ENCODE measurements at places on chromosomes 7 and 10.

DNA sequence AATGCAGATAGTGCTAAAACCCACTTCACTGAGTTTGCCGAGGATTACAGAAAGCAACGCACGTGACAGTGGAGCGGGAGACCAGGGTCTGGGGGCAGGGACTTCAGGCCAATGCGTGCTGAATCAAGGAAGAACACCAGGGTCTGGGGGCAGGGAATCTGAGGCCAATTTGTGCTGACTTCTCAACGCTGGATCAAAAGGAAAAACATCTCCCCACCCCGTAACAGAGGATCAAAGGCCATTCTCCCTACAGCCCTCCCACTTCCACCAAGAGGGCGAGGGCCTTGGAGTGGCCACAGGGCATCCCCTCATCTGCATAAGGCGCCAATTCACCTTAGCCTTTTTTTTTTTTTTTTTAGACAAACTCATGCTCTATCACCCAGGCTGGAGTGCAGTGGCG, 22.3 kb upstream of the BNIP3 start:
- DNase-seq = no peak

DNA sequence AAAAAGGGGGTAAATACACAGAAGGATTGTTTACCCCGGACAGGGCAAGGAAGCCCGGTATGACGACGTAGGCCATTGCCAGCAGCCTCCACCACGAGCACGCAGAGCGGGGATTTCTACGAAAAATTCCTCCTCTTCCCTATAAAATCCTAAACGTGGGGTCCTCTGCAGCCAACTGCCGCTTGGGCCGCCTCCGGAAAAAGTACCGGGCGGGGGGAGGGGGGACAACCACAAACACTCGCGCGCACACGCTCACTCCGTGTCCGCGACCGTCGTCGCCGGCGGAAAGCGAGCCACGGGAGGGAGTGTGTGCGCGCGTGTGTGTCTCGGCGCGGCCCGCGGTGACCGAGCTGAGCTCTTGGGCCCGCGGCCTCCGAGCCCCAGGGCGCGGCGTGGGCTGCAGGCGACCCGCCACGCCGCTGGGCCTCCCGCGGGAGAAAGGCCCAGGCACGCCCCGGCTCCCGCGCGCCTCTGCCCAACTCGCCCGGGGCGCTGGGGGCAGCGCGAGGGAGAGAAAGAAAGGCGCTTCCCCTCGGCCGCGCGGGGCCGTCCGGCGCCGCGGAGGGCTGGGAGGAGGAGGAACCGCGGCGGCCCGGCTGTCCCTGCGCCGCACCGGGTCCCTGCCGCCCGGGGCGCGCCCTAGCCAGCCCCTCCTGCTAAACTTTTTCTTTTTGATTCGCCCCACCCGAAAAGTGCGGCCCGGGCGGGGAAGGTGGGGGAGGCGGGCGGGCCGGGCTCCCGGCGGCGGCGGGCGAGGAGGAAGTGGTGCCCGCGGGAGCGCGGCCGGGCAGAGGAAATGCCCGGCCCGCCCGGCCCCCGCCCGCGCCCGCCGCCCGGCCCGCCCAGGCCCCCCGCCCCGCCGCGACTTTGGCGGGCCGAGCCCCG, 1.5 kb downstream of the CTBP2 start:
- DNase-seq = peak; percentile 45

DNA sequence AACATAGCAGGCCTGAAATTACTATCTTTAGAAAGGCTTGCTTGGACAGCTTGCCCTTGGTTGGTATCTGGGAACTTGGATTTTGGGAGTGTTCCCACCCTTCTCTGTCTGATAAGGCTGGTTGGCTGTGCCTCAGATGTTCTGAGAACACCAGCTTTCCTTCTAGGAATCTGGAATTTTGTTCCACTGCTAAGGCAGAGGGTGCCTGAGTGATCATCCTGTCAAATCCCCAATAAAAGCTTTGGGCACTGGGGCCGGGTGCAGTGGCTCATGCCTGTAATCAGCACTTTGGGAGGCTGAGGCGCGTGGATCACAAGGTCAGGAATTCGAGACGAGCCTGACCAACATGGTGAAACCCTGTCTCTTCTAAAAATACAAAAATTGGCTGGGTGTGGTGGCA, 5.0 kb downstream of the TRUB1 start:
- no peak for DNase-seq

GRCh38 chr10:51080311-51081006, 6.2 kb downstream of the PRKG1 start:
- no peak for DNase-seq

DNA sequence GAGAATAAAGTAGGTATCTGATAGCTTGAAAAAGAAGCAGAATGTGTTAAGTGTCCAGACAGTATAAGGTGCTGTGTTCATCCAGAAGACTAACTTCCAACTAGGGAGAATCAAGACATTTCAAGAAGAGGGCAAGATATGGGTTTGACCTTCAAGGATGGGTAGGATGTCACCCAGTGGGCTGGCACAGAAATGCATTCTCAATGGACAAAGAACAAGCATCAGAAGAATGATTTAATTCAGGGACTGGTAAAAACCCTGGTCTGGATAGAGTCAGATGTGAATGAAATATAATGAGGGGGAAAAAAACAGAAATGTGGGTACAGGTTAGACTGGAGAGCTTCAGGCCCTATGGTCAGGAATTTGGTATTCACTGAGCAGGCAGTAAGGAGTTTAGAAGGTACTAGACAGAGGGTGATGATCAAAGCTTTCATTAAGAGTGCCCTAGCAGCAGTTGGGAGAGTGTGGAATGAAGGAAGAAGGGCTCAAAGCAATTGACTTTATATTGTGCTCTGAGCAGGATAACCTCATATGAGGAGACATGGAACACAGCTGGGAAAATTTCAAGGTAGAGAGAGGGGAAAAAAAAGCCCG, 180.7 kb upstream of the ANK3 start:
- DNase-seq = no peak

DNA sequence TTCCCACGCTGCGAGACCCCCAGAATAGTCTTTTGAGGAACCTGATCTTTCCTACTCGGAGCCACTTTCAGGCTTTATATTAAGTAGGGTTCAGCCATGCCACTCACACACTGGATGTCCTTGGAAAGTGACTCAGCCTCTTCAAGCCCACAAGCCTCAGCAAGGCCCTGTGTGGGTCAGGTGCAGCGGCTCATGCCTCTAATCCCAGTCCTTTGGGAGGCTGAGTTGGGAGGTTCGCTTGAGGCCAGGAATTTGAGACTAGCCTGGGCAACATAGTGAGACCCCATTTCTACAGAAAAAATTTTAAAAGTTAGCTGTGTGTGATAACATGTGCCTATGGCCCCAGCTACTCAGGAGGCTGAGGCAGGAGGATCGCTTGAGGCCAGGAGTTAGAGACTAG, 119.7 kb upstream of the TNRC18 start:
- no peak for DNase-seq

DNA sequence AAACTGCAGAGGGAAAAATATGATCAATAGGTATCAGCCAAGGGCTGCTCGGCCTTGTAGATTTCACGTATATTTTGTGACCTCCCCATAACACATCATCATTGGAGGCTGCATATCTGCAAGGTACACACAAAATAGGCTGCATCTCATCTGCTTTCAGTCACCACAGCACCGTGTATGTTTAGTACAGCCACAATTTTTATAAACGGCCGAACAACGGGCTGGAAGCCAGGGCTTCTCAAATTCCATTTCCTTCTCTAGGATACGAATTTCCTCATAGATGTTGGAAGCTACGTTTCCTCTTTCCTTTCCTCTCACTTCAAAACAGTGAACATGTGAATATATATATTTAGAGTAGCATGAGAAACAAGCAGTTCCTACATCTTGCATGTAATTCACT, 20.2 kb upstream of the FOXK1 start:
- DNase-seq = no peak

DNA sequence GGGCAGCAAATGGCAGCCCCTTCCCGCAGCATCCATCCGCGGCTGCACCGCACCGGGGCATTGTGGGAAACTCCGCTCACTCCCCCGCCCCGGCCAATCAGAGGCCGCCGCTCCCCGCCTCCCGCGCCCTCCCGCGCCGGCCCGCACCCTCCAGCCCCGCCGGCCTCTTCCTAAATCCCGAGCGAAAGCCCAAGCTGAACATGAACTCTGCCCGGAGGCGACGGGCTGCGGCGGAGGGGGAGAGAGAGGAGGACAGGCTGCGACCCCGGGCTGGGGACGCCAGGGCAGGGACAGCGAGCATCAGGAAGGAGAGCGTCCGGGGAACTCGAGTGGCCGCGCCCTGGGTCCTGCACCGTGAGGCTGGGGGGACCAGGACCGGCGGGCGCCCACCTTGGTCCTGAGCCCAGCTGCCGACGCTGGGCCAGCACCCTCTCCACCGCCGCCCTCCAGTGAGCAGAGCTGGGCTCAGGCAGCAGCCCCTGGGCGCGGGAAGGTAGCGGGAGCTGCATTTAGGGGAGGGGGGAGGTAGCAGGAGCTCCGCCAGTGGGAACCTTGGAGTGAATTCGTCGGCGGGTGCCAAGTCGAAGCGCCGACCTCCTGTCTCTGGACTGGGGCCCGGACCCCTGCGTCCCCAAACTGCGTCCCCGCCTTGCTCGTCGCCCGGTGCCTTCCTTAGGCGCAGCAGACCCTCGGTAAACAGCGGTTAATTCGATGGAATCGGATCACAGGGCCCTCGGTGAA, at the start of gene DGKI:
Gene DGKI (minus strand): TSS at position 148 of the 741 bp plus-strand sequence.
- DNase-seq = peak; percentile 62

GRCh38 chr10:12391206-12391605, 41.9 kb downstream of the CAMK1D start:
- no peak for DNase-seq

DNA sequence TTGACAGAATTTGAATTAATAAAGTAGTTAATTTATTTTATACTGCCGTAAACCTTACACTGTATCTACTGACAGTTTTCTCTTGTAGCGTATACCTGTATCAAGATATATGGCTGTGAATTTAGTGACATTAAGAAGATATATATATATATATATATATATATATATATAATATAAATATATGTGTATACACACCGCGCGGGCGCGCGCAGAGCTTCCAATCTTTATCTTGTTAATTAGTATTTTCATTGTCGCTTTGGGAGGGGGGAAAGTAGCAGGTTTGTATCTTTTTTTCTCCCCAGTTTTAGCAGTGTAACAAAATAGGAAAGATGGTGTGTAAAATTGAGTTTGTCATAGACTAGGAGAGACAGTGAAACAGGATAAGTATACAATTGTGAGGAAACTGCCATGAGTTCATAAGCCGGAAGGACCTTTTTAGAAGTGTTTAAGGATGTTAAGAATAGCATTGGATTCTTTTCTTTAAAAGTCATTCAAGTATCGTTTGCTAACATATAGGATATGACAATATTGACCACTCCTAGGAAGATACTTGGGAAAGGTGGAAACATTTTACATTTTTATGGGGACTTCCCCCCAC, 2.0 kb downstream of the PLEKHA1 start:
- DNase-seq = no peak

GRCh38 chr10:63667596-63668480, 146.6 kb downstream of the REEP3 start:
- DNase-seq = no peak

GRCh38 chr10:75431180-75432111, at the start of gene LRMDA:
Gene LRMDA (plus strand): TSS chr10:75431624.
- DNase-seq = peak; percentile 34

- DNase-seq = no peak
Measured at GRCh38 chr10:104240078-104240477, 7.9 kb upstream of the CFAP43 start.

DNA sequence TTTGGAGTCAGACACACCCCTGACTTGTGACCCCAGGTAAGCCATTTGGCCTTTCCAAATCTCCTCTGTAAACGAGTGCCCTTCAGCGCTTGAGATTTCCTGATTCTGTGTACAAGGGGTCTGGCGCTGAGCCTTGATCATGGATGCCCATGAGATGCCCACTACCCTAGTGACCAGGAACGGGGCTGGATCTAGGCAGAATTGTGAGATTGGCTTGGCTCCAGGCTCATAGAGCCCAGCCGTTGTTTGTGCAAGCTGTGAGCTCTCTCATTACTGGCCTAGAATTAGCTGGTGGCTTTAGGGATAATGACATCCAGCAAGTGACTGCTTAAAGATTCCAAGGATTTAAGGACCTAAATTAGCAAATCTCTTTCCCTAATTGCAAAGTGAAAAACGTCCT, 84.9 kb downstream of the CAMK1D start:
- no peak for DNase-seq

GRCh38 chr10:103554488-103555324, 61.2 kb downstream of the NEURL1 start:
- peak; percentile 42 for DNase-seq

GRCh38 chr10:20879136-20879535, 18.0 kb downstream of the NEBL start:
- DNase-seq = no peak

GRCh38 chr10:74008212-74008731, 10.4 kb downstream of the VCL start:
- DNase-seq = peak; percentile 50

GRCh38 chr10:34748357-34748756, 66.7 kb downstream of the PARD3 start:
- DNase-seq = no peak

DNA sequence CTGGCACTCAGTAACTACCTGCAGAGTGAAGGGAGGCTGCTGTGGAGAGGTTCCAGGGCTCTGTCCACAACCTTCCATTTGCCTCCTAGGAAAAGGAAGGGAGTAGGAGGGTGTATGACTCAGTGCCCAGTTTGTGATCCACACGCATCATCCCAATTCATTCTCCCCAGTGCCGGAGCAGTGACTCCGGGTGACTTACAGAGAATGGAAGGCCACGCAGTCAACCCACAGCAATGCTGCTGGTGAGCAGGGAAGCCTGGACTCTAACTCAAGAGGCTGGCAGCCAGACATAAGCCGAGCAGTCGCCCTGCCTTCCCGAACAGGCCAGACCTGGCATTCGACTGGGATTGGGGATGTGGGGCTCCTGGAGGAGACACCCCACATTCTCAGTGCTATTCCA, 139.9 kb downstream of the SH3PXD2A start:
- no peak for DNase-seq

GRCh38 chr10:60950300-60950699, 6.3 kb upstream of the RHOBTB1 start:
- no peak for DNase-seq

GRCh38 chr7:129136887-129137642, 7.4 kb upstream of the TSPAN33 start:
- peak; percentile 49 for DNase-seq

- DNase-seq = no peak
Measured at GRCh38 chr10:45514291-45515270, 140.6 kb downstream of the ALOX5 start.

- DNase-seq = no peak
Measured at GRCh38 chr10:71613877-71614276, 105.7 kb downstream of the C10orf105 start.

DNA sequence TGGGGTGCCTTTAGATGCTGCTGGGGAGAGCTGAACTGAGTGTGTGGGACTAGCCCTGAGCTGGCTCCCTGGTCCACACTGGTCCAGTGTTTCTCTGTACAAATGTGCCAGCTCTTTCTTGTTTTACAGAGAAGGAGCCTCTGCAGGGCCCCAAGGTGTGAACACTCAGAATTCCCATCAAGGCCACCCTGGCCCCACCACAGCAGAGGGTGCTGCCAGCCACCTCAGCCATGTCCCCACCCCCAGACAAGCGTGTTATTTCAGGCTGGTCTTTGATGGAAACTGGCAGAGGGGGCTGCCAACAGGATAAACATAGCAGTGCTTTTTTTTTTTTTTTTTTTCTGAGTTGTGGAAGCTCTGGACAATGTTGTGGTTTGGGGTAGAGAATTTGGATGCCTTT, 68.5 kb upstream of the LRRC18 start:
- DNase-seq = no peak
